IPS DF 6.9 (cell line): ENCODE measurements at places on chromosomes 16 and 17.

GRCh38 chr17:44961921-44962350, 6.2 kb downstream of the C1QL1 start:
- no peak for DNase-seq

GRCh38 chr16:49407873-49408550, 34.4 kb downstream of the C16orf78 start:
- DNase-seq, result peak; percentile 79

DNA sequence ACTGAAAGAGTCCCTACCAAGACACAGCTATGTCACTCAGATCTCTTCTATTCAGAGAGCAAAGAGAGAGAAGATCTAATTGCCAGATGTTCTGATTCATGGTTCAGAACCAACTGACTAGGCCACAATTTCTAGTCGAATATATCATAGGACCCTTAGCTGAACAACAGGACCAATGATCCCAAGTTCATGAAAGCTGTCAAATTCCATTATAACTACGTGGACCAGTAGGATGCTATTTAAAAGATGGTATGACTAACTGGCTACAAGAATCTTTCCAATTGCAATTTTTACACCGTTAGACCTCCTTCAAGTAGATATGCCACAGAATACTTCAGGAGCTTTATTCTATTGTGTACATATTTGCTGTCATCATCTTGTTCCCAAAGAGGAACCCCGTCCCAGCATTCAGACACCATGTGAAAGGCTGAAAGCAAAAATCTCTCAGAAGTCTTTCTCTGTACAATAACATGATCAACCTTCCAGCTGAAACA, 26.0 kb downstream of the DCUN1D3 start:
- no peak for DNase-seq

DNA sequence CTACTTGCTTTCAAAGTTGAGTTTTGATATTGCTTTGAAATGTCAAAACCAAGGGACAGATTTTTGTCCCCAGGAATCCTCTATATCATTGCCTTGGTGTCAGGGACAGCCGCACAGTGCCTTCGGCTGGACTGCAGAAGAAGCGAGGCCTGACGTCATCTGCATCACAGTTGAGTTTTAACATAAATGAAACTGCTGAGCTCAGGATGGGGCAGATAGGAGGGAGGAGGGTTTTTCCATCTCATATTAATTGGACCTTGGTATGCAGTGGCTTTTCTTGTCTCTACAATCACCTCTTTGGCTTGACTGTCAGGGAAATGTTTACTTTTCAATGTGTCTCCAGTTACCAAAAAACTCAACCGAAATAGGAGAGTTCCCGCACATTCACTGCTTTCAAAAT, 111.3 kb downstream of the AATF start:
- no peak for DNase-seq

- no peak for DNase-seq
These were observed 17.2 kb upstream of the CACNG1 start for GRCh38 chr17:67027031-67027628.

- no peak for DNase-seq
These were observed 2.0 kb upstream of the SLC6A4 start for GRCh38 chr17:30237296-30238002.

- no peak for DNase-seq
These were observed 260.4 kb upstream of the TBX2 start for GRCh38 chr17:61139219-61139618.

GRCh38 chr17:74478420-74479100, 12.1 kb downstream of the CD300A start:
- DNase-seq, result no peak

DNA sequence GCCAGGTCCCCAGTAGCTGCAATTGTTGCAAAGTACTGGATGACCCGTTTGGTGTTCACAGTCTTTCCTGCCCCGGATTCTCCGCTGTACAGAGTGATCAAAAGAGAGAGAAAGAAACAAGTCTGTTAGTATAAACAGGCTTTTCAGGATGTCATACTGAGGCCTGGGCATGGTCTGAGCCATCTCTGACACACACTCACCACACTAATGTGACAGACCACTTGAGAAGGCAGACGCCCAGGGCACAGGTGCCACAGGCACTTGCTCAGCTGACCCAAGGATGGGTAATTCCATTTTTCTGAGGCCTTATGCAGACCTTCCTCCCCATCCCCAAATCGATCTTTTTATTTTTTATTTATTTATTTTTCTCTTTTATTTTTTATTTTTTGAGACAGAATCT, 7.5 kb downstream of the MYH3 start:
- DNase-seq, result no peak

DNA sequence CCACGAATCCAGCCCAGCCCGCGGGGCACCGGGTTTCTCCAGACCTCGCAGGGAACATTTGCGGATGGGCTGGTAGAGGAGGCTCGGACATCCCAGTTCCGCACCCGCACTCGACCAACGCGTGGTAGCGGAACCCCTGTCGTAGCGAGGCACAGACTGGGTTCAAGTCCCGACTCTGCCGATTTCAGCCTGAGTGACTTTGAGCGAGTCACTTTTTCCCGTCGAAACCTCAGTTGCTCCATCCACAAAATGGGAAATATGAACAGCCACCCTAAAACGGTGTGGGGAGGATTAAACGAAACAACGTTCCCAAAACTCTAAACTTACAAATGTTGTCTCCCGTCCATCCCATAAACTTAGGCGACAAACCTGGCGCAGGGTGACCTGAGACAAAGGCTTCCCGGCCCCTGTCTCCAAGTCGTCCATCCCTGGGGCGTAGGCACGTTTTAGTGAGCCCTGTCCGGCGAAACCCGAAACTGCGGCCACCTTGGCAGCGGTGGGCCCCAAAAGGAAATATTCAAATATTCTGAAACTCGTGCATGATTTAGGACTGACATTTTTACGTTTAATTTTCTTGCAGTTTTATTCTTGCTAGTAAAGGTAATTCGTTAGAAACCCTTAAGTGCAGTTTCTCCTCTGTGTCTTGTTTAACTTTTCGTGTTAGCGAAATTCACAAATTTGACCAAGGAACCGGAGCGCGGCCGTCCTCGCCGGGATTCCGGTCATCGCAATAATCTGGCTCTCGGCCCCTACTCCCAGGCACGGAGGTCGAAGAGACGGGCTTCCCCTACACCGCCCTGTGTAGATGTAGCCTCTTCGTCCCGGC, 1.9 kb upstream of the MLLT6 start:
- DNase-seq, result no peak

GRCh38 chr16:25073854-25074253, 37.7 kb upstream of the LCMT1 start:
- DNase-seq, result no peak

DNA sequence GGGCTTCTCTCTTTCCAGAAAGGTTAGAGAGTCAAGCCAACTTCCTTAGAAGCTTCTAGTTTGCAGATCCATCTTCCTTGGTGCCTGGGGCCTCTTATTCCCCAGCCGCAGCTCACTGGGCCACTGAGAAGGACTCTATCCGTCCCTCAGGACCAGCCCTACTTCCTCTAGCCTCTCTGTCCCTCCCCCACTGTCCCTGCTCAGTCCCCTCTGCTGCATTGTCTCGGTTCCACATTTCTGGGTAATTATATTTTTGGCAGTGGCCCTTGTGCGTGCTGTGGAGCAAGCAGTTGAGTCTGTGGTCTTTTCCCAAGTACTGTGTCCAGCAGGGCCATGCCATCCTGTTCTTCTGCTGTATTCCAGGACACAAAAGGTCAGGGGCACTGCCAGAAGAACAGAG, 17.8 kb downstream of the IRX3 start:
- no peak for DNase-seq

DNA sequence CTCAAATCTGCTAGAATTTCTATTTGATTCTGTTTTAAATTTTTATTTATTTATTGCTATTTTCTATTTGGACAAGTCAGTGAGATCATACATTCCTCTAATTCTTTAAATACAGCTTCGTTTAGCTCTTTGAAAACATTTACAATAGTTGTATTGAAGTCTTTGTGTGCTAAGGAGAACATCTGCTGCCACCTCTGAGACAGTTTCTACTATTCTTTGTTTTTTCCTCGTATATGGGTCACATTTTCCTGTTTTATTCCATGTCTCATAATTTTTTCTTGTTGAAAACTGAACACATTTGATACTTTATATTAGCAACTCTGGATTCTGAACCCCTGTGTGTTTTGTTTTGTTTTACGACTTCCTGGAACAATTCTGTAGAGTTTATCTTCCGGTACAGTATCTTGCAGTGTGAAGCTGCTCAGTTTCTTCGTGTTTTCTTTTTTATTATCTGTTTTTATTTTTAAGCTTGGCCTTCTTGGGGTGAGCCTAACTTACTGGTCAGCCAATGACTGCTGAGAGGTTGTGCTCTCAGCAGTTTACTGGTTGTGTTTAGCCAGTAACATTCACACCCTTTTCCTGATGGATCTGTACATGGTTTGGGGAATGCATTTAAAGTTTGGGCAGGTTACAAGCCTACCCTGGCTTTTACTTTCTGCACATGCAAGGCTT, 99.0 kb downstream of the CA4 start:
- DNase-seq, result no peak

DNA sequence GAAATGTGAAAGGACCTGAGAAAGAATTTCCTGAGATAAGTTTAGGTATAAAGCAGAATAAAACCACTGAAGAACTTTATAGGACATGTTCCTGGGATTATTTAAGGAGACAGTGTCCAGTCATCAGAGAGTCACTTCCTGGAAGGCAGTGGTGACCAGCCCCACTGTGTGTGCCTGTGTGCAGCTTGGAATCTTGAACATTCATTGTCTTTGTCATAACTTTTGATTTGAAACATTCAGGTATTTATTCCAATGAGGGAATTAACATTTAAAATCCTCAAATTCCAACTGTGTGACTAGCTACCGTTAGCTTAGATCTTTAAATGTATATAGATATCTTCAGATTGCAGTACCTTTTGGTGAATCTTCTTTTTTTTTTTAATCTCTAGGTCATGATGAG, 61.7 kb upstream of the MRC2 start:
- no peak for DNase-seq

GRCh38 chr16:63530974-63531373, 1494.7 kb upstream of the CDH8 start:
- DNase-seq, result no peak

DNA sequence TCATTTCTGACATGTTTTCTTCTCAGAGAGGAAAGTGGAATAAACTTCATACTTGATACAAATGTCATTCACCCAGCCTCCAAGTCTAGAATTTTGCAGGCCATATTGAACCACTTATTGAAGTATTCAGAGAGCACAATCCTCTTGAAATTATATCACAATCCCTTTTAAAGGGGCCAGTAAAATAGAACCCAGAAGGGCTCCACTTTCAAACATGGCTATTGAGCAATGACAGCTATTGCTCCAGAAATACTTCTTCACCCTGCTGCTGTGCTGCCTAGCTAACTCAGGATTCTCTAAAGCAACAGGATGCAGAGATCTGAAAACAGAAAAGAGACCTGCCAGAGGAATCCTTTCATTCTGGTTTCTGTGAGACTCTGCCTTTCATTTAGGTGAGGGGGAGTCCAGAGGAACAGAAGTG, 275.0 kb upstream of the CDH5 start:
- no peak for DNase-seq

GRCh38 chr17:19533718-19534561, at the start of gene SLC47A1:
TSS of gene SLC47A1 (plus strand) at chr17:19533854. CDS start at chr17:19533940, 86 bp downstream.
- no peak for DNase-seq

- no peak for DNase-seq
These were observed 16.6 kb upstream of the TNS4 start for GRCh38 chr17:40517981-40518380.

DNA sequence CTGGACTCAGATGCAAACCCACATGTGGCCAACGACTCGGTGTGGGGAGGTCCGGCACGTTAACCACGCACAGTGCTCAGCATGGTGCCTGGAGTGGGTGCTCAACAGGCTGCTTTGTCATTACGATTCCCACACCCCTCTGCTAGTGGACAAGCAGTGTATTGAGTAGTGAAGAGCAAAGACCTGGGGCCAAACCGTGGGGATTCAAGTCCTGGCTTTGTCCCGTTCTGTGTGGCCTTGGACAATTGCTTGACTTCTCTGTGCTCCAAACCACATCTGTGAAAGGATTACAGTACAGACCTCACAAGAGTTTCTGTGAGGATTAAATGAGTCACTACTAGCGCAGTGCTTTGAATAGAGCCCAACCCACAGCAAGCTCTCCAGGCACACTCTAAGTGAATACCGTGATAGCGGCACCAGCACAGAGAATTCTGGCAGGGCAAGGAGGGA, 33.8 kb downstream of the TRPV2 start:
- DNase-seq, result no peak

- no peak for DNase-seq
These were observed 9.9 kb downstream of the ZFP90 start for GRCh38 chr16:68548947-68549346.

- DNase-seq, result no peak
These were observed 7.2 kb downstream of the USP7 start for GRCh38 chr16:8956265-8957062.

- no peak for DNase-seq
These were observed 72.4 kb upstream of the CPHXL start for GRCh38 chr16:75798714-75799113.

DNA sequence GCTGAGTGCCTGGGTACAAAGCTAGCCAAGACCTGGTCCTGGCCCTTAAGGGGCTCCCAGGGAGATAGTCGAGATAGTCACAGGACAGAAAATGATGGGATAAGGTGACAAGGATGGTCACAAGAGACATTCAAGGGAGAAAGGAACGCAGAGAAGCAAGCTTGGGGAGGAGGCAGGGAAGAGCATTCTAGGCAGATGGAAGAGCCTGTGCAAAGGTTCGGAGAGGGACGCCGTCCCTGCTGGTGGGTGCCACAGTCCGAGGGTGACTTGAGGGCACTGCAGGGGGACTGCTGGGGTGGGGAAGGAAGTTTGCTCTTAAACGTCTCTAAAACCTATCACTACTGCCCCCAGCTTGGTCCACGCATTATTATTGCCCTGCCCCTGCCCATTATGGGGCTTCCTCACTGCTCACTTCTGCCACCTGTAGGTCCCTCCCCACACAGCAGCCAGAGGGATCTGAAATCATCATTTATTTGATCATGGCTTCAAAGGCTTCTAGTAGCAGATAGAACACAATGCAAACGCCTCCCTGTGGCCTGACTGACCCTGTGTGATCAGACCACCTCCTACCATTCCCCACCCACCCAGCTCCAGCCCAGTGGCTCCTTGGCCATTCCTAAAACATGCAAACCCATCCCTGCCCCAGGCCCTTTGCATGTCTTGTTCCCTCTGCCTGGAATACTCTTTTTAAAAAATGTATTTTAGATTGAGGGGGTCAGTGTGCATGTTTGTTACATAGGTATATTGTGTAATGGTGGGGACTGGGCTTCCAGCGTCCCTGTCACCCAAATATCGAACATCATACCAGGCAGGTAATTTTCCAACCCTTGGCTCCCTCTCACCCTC, 60.3 kb downstream of the RMI2 start:
- no peak for DNase-seq

DNA sequence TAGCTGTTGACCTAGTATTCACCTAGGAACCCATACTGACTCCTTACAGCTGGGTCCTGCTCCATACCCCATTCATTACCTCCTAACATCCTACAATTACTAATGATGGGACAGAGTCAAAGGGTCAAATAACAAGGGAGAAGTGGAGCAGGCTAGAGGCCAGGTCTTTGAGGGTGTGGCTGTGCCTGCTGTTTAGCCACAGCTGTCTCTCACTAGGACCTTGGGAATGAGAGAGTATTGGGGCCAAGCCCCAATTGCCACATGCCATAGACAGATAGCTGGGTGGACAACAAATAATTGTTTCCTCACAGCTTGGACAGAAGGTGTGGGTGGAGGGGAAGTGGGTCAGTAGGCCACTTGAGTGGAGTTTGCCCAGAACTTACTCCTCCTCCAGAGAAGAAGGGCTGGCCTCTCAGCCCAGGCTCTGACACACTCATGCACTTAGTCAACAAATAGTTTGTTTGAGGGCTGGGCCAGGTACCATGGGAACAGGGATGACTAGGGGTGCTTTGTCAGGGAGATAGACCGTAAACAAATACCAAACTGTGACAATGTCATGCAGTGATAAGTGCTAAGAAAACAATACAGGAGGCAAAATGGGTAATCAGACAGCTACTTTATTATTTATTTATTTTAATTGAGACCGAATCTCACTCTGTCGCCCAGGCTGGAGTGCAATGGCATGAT, 10.2 kb upstream of the CENPT start:
- DNase-seq, result no peak
